ENCODE measurements at places on chromosomes 13 and 19. TPM values are rescaled to one million over a fixed set of nuclear protein-coding genes. Genes with fewer than 3 reads are reported as not detected.

NEK3 gene
- polyA plus RNA-seq: 55.8 TPM

ATP4A gene
- polyA plus RNA-seq: not detected

ZNF507 gene
- 31.4 TPM for polyA plus RNA-seq

DNA sequence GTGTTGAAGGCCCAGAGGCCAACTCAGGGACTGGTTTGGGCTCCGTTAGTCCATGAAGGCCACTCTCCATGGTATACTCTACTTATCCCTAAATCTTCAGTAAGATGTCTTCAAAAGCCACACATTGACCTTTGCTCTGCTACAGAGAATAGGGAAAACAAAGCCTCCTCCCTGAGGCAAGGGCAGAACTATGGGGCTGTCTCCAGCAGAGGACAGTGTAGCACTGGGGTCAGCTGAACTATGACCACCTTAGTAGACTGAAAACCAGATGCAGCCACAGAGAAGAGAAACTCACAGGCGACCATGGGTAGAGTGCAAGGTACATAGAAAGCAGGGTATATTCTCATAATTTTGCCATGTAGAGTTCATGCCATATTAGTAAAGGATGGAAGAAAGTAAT is 587.4 kb downstream of the LMO7 start:
- DNase-seq: no peak

DNA sequence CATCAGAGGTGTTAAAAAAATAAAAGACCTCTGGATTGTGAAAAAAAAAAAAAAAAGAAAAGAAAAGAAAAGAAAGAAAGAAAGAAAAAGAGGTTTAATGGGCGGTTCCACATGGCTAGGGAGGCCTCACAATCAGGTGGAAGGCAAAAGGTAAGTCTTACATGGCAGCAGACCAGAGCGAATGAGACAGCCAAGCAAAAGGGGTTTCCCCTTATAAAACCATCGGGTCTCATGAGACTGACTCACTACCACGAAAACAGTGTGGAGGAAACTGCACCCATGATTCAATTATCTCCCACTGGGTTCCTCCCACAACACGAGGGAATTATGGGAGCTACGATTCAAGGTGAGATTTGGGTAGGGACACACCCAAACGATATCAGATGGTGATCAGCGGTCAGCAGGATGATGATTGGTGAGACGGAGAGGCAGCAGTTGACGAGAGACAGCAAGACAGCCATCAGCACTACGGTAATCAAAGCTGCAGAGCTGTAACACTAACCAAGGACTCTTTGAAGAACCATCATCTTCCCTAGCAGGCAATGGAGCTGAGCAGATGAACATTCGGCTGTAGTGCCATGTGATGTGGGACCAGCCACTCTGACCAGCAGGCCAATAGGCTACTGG is 3.9 kb upstream of the CD209 start:
- DNase-seq: no peak
